Bronchial epithelial cell (primary cell): ENCODE measurements at places on chromosomes 4 and X. TPM values are rescaled to one million over a fixed set of nuclear protein-coding genes. Genes with fewer than 3 reads are reported as not detected.

Gene PABPC1L2B
- total RNA-seq = not detected in 2 replicates

DNA sequence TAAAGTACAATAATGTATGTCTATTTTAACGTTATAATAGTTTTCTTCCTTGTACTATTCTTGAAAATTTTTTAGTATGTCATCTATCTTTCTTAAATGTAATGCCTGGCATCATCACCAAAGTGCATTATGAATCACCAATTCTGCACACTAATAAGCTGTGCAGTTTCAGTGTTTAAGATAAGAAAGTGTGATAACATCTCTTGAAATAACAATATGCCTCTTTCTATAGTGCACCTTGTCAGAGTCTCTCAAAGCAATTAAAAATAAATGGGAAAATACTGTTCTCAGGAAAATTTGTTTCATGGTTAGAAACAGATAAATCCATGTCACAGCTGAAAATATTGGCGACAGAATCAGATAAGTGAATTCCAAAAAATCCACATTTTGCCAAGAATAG, 457.4 kb upstream of the PCDH10 start:
- no peak for DNase-seq

- peak; percentile 1 for DNase-seq
Measured at GRCh38 chr4:141905751-141906150, 269.4 kb downstream of the IL15 start.

DNA sequence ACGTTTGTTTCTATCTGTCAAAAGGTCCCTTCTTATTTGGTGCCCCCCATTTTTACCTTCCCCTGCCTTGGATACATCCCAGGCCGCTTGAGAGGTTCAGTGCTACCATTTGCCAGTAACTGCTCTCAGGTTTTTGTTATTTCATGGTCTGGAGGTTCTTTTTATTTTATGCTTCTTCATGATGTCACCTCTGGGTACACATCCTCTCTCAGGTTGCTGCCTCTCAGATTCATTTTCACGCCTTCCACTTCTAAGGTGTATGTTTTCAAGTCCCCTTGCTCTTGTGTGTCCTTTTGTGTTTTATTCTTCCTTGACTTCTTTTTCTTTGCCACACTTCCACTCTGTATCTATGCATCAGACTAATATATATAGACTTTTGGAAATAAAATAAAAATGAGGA, 640.1 kb upstream of the AADAT start:
- no peak for DNase-seq

DNA sequence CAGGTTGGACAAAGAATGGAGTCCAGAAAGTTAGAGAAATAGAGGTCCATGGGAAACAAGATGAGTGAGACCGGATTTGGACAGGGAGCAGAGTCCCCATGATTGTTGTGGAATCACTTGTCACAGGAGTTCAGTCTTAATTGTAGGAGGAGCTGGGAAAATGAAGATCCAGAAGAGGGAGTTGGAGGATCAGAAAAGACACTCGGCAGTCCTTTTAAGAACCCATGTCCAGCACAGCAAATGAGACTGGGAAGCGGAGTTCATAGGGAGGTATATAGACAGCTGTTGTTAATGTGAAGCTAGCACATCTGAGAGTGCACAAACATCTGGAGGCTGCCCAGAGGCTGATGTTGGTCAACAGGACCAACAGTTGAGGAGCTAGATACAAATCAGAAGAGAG, 111.4 kb upstream of the RXFP1 start:
- DNase-seq = peak; percentile 58
